BJ (cell line): ENCODE measurements at places on chromosomes 7 and 10. TPM values are rescaled to one million over a fixed set of nuclear protein-coding genes. Genes with fewer than 3 reads are reported as not detected.

Gene ZNF680
- polyA plus RNA-seq, result 0.66 and 1.2 TPM in 2 replicates

Gene ANKRD61
- 0.31 and 0.40 TPM in 2 replicates for polyA plus RNA-seq

Gene SPDYE18
- polyA plus RNA-seq, result 0.23 and 0.29 TPM in 2 replicates

Gene YKT6
- polyA plus RNA-seq, result 132 and 160 TPM in 2 replicates

Gene DNAH11
- polyA plus RNA-seq, result 0.59 and 0.87 TPM in 2 replicates

Gene PTN
- polyA plus RNA-seq, result 29.1 and 33.5 TPM in 2 replicates
